Activated naive CD8-positive, alpha-beta T cell treated with anti-CD3 and anti-CD28 coated beads, Interleukin-2, amount 10 ng/mL, durations not matched to agents 7 days and 5 days (primary cell): ENCODE measurements at places on chromosomes 3 and 15. TPM values are rescaled to one million over a fixed set of nuclear protein-coding genes. Genes with fewer than 3 reads are reported as not detected.

DNA sequence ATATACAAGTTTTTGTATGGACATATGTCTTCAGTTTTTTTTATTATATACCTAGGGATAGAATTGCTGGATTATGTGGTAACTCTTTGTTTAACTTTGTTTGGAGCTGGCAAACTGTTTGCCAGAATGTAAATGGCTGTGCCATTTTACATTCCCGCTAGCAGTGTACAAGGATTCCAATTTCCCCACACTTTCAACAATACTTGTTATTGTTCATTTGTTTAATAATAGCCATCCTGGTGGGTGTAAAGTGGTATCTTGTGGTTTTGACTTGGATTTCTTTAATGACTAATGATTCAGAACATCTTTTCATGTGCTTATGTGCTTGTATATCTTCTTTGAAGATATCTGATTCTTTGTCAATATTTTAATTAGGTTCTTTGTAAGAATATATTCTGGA, 64.4 kb downstream of the ZNF609 start:
- H3K4me3 ChIP-seq, result no peak overlapping the region
- H3K27me3 ChIP-seq, result no peaks in the 10 kb centered on the region
- no peak overlapping the region for H3K27ac ChIP-seq
- peaks cover 11% of the 10 kb centered on the region for H3K4me1 ChIP-seq
- H3K36me3 ChIP-seq, result peaks cover 16% of the 10 kb centered on the region

DNA sequence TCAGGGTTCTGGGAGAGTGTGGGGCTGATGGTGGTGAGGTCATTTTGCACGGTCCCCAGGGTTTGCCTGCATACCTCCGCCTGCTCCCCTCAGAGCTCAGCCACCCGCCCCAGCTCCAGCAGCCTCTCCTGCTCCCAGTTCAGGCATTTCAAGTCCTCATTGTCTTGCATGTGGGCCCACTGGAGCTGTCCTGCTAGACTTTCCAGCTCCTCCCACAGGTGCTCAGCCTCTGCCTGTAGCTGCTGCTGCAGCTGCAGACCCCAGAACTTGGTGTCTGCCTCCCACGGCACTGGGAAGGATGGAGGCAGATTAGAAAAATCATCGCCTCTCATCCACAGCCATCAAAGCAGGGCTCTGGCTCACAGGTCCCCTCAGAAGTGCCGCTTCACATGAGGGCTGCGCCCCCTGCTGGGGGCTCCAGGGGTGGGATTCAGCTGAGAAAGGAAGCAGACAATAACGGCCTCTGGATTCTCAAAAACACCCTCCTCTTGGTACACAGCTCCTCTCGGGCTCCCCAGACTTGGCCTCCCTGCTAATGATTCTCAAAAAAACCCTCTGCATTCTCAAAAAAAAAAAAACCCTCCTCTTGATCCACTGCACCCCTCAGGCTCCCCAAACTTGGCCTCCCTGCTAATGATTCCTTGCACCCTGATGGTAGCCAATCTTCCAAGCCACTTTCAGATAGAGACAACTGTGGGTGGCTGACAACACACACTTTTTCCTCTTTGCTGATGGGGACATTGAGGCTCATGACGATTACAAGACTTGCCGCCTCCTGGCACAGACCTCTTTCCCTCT, 89.3 kb upstream of the C2CD4B start:
- H3K4me1 ChIP-seq, result peaks cover 2% of the 10 kb centered on the region
- H3K4me3 ChIP-seq, result no peak overlapping the region
- H3K36me3 ChIP-seq, result no peaks in the 10 kb centered on the region
- peak; percentile 78 for DNase-seq

DNA sequence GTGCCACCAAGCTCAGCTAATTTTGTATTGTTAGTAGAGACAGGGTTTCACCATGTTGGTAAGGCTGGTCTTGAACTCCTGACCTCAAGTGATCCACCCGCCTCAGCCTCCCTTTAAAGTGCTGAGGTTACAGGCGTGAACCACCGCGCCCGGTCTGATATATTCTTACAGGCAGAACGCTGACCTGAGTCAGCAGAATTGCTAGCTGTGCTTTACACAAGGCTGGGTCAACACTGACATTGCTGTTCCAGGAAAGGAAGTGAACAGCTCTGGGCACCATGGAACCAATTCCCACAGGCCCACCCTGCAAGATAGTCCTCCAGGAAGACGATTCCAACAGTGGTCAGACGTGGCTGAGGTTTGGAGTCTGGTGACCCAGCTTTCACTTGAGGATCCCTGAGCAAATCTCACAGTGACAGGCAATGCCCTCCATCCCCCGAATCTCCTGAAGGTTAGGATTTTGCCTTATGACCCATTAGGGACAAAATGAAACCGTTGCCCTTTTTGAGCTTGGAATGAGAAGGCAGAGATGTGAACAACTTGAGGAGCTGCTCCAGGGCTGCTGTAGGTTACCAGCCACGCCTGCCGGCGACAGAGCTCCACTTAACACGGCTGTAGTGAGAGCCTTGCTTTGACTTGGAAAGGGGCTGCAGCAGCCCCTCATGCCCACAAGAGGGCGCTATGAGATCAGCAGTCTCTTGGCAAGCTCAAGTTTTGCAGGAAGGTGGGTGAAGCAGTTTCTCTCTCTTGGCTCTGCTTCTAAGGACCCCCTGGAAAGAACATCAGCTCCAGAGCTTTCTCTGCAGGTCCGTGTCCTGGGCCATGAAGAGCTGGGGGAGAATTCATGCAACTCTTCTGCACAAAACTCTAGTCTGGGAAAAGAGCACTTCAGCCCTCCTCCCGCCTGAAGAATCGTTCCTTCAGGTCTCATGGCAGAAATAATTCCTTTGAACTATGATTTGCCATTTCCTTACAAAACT, 74.1 kb downstream of the SENP2 start:
- H3K27ac ChIP-seq, result no peak overlapping the region
- peak; percentile 57 for DNase-seq
- H3K27me3 ChIP-seq, result peaks cover 14% of the 10 kb centered on the region
- no peaks in the 10 kb centered on the region for H3K36me3 ChIP-seq
- H3K4me1 ChIP-seq, result peaks cover 3% of the 10 kb centered on the region
- H3K4me3 ChIP-seq, result no peak overlapping the region

DNA sequence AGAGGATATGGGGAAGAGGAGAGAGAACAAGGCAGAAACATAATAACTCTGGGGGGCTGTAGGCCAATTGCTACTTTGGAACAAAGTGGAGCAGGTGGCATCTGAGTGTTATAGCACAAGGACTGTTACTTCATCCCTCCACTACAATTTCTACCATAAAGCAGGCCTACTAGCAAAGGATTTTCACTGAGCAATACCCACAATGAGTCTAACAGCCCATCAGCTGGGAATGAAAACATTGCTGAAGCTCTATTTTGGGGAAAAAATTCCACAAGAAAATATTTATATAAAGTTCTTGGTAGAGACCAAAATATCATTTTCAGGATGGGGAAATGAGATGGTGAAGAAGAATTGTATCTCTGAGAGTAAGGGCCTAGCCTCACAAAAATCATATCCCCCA, 3.6 kb upstream of the SHC4 start:
- peaks cover 8% of the 10 kb centered on the region for H3K36me3 ChIP-seq
- H3K27me3 ChIP-seq, result peaks cover 23% of the 10 kb centered on the region

Gene PPP1R14D
- not detected for total RNA-seq

Gene STOML1
- 9.4 TPM for total RNA-seq

Gene INKA1
- total RNA-seq, result 2.3 TPM

Gene C3orf33
- 2.2 TPM for total RNA-seq

Gene DISP2
- 1.5 TPM for total RNA-seq

Gene SCN10A
- total RNA-seq, result not detected
